Vagina (tissue), 2 donors: ENCODE measurements at places on chromosomes 4 and X.

DNA sequence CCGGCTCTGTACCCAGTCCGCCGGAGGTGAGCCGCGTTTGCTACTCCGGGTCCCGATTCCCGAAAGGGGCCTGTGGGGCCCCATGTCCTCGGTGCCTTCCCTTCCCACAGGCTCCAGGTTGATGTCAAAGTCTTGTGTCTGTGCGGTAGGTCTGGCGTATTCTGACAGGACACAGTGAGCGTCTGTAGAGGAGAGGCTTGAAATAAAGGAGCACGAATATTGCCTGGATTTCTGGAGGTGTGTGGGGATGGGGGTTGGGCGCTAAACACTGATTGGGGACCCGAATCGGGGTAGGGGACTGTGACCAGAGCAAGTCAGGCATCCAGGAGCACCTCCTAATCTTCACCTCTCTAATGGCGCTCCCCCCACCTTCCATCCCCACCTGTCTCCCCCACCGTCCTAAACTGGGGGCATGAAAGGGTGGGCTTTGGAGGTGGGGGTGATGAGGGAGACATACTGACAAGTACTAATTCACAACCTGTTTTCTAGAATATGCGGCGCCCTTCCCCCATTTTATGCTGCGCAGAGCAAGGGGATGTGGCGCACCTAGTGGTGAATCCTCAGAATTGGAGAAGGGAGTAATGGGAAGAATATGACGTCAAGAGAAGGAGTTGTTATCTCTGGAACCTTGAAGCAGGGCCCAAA is 855 bp downstream of the GPRASP2 start:
- no peak for DNase-seq

- no peak for DNase-seq
Observed at GRCh38 chr4:153494562-153494961, 28.4 kb downstream of the TMEM131L start.

- DNase-seq = no peak
Observed at GRCh38 chr4:161629694-161630441, 533.9 kb downstream of the FSTL5 start.

- DNase-seq = no peak
Observed at GRCh38 chrX:63282828-63283227, 68.3 kb downstream of the SPIN4 start.
